Lung (tissue), 17 donors: ENCODE measurements at places on chromosomes 12 and 14.

- DNase-seq = peak; percentile 25
Measured at GRCh38 chr14:87638196-87638595, 354.8 kb downstream of the GALC start.

GRCh38 chr14:26702721-26703230, 104.9 kb upstream of the NOVA1 start:
- no peak for DNase-seq

GRCh38 chr12:632102-632696, 31.0 kb downstream of the NINJ2 start:
- DNase-seq = peak; percentile 66

DNA sequence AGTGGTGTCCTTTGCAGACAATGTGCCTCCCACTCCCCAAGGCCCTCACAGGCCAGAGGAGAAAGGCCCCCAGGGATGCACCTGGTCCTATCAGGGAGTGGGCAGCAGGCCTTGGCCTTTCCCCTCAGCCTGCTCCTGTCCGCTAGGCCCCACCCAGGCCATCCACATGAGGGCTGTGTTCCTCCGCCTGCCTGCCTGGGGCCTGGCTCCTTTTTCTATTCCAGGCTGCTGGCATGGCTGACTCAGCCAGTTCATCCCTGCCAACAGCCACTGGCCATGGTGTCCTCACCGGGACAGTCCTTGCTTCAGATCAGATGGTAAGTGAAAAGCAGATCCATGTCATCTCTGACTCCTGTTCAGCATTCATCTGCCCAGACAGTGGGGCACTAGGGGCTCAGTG, 13.4 kb downstream of the ISM2 start:
- DNase-seq = no peak

DNA sequence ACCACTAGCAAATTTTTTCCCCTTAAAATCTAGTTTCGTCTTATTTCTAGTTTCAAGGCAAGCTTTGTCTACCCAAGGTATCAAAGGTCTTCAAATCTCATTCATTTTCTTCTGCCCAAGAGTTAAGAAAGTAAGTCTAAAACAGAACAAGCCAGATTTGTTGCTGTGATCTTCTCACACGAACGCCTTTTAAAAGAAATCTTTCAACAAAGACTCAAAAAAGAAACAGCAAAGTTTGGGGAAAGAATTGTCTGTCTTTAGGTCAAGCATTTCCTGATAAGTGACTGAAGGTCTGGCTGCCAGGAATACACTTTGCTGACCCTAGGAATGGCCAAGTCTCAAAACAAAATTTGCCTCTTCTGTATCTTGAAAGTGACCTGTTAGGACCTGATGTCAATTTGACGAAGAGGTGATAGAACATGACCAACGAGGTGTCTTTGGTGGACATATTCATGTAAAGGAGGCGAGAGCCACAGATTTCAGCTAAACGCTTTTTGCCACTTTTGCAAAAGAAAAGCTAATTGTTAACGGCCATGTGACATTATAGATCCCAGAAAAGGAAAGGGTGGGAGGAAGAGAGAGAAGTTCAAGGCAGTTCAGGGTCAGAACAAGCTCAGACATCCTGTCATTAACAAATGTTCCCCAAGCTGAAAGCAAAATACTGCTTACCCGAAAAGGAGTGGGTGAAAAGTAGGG, 1.7 kb downstream of the CDK17 start:
- peak; percentile 24 for DNase-seq

DNA sequence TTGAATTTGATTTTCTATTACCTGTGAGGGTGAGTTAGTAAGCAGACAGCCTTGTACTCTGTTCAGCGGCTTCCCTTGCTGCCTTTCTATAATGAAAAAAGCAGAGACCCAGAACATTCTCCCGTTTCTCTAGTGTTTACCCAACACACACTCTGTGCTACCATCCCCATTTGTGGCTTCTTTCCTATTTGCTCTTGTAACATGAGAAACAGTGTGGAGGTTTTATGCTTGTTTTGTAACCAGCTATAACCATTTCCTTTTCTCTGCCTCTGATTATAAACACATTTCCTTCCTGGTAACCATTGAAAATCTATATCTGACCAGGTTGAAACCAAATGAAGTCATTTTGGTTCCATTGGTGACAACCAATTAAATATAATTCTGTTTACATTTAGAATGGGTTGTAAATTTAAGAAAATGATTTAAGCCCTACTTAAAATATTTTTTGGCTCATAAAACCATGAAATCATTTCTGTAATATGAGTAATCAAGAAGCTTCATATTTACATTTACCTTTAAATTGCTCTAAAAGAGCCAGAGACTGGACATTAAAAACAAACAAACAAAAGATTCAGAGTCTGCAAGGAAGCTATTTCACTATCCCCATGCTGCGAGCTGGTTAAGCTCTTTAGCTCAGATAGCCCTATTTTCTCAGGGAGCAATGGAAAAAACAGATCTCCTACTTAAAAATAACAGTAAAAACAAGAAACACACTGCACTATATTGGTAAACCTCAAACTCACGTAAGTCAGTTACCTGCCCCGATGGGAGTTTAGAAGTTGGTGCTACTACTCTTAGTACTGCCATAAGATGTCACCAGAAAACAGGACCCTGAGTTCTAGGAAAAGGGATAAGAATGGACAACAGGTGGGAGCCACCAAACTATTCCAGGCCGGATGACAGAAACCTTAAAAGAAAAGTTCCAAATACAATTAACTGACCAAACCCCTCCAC, 206.5 kb upstream of the EEA1 start:
- peak; percentile 70 for DNase-seq

DNA sequence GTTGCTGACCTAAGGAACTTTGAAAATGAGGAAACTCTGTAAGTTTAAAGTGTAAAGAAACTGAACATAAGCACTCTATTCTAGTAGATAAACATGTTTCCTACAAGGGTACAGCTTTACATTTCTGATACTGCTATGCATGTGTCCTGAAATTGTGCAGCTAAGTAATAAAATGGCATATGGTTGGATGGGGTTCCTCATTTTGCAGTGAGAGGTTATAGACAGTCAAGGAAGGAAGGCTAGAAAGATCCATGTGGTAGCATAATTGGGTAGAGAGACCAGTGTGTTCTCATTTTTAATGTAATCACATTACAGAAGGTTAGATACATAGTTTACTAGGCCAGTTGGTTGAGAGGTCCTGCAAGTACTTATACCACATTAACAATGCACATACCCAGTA, 477.0 kb downstream of the TMEM121 start:
- no peak for DNase-seq

DNA sequence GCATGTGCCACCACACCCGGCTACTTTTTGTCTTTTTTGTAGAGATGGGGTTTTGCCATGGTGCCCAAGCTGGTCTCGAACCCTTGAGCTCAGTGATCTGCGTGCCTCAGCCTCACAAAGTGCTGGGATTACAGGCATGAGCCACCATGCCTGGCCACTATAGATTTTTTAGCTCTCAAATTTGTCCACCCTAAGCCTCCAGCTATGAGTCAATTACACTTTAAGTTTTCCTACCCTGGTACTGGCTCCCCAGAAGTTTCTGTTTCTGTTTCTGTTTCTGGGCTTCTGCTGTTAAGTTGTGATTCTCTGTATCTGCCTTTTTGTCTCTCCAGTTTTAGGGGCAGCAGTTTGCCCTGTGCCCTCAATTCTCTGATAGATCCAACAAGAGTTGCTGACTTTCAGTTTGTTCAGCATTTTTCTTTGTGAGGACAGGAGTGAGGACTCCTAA, 4.4 kb upstream of the TINF2 start:
- no peak for DNase-seq

- no peak for DNase-seq
Measured at GRCh38 chr14:68748260-68748659, 44.6 kb downstream of the ZFP36L1 start.

GRCh38 chr12:57347284-57347683, 83.6 kb downstream of the R3HDM2 start:
- DNase-seq = no peak

DNA sequence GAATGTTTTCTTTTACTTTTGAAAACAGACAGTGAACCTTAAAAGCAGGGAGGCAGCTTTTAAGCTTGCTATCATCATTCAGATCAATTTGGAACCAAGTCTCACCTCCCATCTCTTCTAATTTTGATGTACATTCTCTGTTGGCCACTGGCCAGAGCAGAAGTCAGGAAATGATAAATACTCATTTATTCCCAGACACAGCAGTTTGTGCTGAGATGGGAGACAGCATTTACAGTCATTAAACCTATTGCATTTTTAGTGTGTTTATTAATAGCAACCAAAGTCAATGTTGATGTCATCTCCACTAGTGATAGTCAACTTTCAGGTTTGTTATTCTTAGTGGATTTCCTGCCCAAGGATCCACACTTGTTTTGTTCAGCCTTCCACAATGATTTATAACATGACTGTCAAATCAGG, 320.0 kb upstream of the ATP2B1 start:
- no peak for DNase-seq

- DNase-seq = no peak
Measured at GRCh38 chr14:99546234-99546879, 57.6 kb downstream of the CCDC85C start.

GRCh38 chr12:102232036-102232435, 34.4 kb upstream of the PMCH start:
- DNase-seq = no peak

DNA sequence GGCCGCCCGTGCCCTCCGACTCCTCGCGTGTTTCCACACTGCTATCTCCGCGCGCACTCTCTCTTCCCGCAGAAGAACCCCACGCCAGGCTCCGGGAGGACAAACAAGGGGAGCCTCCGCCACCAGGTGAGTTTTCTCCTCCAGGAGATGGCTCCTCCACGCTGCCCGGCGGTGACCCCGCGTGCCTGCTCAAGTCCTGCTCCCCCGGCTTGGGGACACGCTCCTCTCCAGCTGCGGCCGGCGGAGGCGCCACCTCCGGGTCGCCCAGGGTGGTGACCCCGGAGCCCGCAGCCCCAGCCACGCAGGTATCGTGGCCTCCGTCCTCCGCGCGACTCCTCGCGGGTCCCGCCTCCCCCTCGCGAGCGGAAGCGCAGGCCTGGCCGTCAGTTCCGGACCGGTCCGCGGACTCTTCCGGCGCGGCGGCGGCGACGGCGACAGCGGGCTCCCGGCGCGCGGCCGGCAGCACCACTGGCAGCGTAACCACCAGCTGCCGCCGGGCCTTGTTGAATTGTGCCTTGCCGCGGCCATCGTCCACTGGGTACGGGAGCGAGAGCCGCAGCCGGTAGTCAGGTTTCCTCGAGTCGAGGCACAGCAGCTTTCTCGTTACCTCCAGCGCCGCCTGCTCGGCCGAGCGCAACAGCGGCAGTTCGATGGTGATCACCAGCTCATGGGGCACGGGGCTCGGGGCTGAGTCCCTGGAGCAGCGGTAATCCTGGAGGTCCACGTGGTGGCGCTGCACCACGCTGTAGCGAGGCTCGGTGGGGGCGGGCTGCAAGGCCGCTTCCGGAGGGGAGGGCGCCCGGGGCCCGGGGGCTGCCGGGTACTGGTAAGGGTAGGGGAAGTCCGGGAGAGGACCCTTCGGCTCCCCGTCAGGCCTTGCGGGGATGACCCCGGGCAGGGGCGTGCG, 1.2 kb downstream of the DNAAF2 start:
- peak; percentile 97 for DNase-seq

DNA sequence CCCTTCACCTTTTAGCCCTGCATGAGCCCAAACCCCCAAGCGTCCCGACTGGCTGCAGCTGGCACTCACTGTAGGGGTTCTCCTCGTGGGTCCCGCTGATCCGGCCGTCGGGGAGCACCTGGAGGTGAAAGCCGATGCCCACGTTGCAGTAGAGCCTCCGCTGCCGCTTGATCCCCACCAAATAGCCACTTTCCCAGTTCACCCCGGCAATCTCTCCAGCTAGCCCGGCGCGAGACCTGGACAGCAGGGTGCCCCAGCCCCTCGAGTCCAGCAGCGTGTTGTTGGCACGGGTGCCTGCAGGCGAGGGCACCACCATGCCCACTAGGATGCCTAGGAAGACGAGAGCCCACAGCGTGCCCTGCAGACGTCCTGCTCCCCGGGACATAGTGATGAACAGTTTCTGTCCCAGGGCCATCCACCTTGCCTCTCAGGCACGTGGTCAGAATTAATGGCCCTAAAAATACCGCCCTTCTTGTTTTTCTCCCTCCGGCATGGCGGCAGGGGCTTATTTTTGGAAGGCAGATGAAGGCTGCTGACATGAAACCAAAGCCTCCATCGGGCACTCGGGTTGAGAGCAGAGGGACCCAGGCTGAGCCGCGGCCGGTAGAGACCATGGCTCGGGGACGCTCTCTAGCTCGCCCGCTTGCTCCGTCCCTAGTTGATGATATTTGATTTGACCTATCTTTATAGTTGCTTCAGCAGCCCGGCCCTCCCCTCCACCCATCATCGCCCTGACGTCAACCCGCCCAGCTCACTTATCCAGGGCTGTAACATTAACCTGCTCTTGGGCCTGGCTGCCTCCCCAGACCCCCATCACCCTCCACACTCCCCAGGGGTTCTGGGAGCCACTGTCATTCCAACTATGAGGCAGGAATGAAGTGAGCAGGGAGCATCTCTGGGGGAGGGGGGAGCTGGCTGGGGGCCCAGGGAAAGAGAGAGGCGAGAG, at the start of gene FGF6:
TSS of gene FGF6 (minus strand) at position 660 of the 946 bp plus-strand sequence. CDS start at position 415, 245 bp downstream.
- no peak for DNase-seq

- DNase-seq = no peak
Measured at GRCh38 chr14:55448141-55448614, 7.8 kb upstream of the TBPL2 start.

DNA sequence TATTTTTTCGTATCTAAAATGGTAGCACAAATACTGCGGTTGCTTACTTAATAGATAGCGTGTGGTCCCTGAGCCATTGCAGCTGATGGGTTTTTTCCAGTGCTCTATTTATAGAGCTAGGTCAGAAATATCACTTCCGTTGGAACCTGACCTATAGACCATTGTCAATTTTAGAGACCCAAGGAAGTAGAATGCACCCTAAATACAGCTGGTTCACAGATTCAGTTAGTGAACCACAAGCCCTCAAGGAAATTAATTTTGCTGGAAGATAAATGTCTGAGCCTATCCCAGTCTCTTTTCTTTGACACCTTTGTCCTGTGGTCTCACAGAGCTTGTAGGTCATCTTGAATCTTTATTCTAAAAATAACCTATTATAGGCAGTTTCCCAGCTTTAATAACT, 391.0 kb downstream of the ZFP36L1 start:
- DNase-seq = no peak

DNA sequence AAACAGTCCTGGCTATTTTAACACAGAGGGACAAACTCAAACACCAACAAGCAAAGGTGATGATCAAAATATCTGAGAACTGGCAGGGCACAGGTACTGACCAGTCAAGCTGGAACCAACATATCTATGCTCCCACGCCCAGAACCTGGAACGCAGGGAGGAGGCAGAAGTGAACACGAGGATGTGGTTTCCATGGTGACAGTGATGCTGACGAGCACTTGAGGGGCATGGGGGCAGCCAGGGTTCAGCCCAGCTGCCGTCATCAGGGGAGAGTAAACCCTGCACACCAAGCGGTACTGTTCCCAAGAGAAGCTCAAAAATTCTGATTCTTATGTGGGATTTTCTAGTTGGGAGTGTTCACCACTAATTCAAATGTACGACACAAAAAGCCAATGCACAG, 113.6 kb upstream of the SFSWAP start:
- no peak for DNase-seq
